H54 (cell line): ENCODE measurements at places on chromosomes 12 and 14.

DNA sequence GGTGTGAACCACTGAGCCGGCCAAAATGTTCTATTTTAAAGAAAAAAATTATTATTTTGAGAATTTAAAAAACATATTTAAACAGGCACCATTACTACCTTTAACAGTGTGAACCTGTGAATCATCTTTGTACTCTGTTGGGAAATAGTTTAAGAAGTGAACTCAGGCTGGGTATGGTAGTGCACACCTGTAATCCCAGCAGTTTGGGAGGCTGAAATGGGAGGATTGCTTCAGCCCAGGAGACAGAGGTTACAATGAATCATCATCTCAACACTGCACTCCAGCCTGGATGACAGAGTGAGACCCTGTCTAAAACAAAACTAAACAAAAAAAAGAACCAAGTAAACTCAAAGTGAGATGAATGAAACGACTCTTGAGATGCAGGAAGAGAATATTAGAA is 3.1 kb upstream of the WDR89 start:
- no peak for DNase-seq

DNA sequence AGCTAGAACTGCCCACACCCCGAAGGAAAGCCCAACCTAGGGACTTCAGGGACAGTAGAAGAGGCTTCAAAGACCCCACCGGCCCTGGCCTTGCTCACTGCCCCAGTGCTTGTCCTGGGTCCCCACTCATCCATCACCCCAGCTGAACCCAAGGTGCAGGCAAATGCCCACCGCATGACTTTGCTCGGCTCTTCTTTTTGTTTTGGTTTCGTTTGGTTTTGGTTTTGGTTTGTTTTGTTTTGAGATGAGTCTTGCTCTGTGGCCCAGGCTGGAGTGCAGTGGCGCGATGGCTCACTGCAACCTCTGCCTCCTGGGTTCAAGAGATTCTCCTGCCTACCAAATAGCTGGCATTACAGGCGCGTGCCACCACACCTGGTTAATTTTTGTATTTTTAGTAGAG is 9.0 kb downstream of the CCDC85C start:
- DNase-seq, result no peak

- DNase-seq, result no peak
Measured at GRCh38 chr12:114726092-114726710, 42.2 kb upstream of the TBX3 start.

DNA sequence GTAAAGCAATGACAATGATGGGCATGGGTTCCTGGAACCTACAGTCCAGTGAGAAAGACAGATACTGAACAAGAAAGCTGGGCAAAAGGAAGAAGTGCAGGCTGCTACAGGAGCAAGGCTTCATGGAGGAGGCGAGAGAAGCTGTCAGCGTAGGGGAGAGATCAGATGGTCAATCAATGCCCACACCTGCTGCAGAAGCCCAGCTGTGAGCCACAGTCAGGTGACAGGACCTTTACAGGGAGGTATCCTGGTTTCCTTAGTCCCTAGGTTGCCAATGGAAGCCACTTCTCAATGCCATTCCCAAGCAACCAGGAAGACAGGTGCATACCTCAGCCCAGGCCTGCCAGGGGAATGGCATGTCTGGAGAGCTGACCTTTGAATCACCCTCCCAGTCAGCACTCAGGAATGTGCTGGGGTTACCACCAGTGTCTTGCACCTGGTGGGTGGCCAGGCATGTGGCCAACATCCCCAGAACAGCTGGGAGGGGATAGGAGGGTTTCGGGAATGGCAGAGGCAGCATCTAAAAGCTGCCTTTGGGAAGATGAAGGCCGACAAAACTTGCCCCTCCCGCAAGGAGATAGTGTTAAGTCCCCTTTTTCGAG is 170.3 kb downstream of the TTC7B start:
- DNase-seq, result peak; percentile 86

- DNase-seq, result no peak
Measured at GRCh38 chr12:122309564-122310121, 43.3 kb upstream of the VPS33A start.

- no peak for DNase-seq
Measured at GRCh38 chr14:100885617-100886016, 17.9 kb downstream of the RTL1 start.

DNA sequence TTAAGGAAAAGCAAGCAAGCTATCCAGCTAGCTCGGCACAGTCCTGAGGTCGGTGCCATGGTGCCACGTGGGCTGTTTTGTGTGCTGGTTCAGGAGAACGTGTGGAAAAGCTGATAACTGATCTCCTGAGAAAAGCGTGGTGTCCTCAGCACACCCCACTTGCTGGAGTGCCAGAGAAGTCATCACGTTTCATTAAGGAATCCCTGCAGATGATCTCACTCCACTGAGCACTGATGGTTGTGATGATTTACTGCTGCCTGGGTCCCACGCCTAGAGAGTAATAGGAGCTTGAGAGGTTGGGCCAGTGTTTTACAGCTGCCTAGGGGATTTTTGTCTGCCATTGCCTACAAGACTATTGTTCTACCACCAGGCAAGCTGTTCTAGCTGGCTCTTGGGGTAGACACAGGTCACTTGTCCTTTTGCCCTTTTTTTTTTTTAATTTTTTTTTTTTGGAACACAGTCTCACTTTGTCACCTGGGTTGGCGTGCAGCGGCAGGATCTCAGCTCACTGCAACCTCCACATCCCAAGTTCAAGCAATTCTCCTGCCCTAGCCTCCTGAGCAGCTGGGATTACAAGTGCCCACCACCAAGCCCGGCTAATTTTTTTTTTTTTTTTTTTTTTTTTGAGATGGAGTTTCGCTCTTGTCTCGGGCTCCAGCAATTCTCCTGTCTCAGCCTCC is 42.3 kb upstream of the EVL start:
- DNase-seq, result no peak

DNA sequence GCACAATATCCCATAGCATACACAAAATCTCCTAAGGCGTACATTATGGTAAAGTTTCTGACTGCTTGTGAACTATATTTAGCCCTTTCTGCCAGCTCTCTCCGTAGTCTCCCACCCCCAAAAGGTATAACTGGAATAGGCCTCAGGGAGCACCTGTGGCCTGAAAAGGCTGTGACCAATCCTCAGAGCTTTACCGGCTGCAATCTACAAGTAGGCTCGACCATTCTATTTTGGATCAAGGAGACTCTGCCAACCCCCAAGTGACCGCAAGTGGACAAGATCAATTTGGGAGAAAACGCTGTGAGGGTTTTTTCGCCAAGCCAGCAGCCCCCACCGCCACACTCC is 1.2 kb downstream of the PPTC7 start:
- DNase-seq, result no peak

DNA sequence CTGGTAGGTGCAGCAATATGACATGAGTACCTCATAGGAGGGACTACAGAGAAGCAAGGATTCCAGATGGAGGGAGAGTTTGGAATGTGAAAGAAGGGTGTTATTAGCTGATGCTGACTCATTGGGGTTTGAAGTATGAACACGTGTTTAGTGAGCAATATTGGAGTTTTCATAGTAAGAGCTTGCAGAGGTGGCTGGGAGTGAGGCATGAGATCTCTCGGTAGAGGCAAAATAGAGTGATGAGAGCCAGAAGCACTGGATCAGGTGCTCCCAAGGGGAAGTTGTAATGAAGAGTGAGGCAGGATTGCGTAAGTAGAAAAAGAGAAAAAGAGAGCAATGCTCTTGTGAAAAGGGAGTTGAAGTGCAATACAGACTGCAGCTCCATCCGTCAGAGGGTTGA is 42.1 kb downstream of the MGST1 start:
- peak; percentile 2 for DNase-seq

DNA sequence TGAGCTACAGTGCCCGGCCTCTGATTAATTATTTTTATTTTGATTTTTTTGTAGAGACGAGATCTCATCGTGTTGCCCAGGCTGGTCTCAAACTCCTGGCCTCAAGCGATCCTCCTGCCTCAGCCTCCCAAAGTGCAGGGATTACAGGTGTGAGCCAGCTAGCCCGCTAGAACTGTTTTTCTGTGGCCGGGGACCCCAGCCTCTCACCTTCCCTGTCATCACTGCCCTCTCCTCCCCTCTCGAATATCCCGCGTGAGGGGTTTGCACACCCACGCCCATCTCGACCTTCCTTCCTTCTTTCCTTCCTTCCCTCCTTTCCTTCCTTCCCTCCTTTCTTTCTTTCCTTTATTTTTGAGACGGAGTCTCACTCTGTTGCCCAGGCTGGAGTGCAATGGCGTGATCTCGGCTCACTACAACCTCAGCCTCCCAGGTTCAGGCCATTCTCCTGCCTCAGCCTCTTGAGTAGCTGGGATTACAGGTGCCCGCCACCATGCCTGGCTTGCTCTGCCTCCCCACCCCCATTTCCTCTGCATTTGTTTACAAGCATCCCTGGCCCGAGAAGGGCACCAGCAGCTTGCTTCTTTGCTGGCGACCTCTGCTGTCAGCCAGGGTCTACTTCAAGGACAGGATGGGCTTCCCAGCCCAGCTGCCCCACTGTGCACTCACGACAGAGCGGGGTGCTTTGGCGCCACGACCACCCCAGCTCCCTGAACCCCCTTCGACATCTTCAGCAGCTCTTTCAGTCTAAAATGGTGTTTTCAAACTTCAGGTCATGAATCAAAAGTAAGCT is 4.3 kb upstream of the TRAF3 start:
- DNase-seq, result no peak
